GOT3 (cell line): ENCODE measurements at places on chromosomes 2 and 18.

GRCh38 chr2:207516206-207516605 is 13.6 kb upstream of the CREB1 start:
- DNase-seq = no peak

GRCh38 chr2:191113761-191114160 is 37.0 kb downstream of the STAT4 start:
- no peak for DNase-seq

DNA sequence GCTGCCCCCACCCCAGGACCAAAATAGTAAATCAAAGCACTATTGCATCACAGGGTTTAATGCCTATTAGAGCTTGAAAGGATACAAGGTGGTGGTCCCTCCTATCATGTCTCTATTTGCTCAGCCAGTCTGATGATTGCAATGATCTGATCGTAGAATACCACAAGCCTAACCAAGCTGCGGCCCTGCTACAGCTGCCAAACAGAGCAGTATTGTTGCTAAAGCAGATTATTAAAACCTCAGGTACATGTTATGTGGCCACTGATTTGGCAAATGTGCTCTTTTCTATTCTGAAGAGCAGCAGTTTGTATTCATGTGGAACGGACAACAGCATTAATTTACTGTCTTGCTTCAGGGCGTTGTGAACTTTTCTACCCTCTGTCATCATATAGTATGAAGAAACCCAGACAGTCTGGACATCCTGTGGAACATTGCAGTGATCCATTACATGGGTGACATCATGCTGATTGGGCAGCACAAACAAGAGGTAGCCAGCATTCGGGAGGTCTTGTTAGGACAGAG is 8.4 kb upstream of the VAPA start:
- DNase-seq = no peak

DNA sequence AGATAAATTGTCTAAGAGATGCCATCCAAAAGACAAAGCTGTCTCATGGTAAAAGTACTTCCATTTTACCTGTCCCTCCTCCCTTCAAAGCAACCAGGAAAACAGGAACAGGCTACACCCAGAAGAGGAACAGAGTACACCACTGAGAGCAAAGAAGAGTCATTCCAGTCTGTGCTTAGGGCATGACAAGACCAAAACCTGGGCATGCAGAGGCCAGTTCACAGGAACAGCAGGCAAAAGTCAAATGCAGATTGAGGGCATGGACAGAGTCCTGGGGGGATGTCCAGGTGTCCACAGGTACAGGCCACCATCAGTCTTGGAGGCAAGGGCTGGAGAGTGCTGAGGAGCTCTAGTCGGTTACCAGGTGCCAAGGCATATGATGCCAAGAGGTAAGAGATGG is 23.7 kb downstream of the PLEK start:
- no peak for DNase-seq

DNA sequence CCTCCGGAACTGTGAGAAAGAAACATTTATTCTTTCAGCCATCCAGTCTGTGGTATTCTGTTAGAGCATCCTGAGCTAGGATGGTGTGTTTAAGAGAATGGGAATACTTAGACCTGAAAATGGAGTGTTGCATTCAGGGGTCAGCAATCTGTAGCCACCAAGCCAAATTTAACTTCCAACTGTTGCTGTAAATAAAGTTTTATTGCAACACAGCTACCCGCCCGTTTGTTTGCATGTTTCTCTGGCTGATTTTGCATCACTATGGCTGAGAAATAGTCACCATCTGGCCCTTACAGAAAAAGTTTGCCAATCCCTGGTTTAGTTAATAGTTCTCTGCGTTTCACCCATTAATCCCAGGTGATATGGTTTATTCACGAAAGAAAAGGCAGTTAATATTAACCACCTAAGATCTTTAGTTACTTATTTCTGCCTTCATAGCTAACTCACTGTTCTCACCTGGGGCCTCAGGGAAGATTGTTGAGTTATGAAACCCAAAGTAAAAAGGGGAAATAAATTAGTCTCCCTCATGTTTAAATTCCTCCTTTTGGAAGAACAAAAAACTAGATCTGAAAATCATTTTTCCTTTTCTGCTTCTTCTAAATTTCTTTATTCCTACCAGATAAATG is 9.5 kb upstream of the CYS1 start:
- no peak for DNase-seq

DNA sequence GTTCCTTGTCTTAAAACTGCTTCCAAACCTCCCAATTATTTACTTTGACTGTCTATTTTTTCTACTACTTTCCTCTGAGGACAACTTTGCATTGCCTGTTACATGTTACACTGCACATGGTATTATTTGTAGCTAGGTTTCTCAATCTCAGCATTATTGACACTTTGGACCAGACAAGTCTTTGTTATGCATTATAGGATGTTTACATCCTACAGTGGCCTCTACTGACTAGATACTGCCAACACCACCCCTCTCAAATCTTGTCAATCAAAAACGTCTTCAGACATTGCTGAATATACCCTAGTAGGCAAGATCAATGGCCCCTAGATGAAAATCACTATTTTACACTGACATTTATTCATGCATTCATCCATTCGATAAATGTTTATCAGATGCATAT is 129.6 kb upstream of the DNAJC10 start:
- DNase-seq = no peak

GRCh38 chr2:132789066-132789465 is 119.1 kb upstream of the LYPD1 start:
- no peak for DNase-seq

GRCh38 chr2:32011485-32011960 is 715 bp upstream of the MEMO1 start:
- no peak for DNase-seq
